ENCODE measurements at places on chromosomes 16 and 17.

DNA sequence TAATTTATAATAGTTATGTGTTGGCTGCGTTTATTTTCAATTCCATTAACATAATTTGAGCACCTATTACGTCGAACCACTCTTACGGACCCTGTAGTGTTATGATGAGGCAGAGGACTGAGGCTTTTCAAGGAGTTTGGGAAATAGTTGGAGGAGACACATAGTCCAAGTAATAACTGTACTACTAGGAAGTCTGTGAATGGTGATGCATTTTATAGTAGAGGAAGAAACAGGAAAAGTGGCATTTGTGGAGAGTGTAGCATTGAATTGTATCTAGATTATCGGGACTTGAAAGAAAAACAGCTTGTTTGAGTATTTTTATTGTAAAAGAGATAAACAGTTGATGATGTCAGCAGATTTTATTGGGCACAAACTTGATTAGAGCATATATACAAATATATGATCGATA is 1.7 kb downstream of the NFATC3 start:
- DNase-seq, result no peak

GRCh38 chr17:65547253-65547670 is 14.2 kb downstream of the AXIN2 start:
- no peak for DNase-seq

- no peak for DNase-seq
Observed at GRCh38 chr17:2362881-2363280, 25.6 kb downstream of the SGSM2 start.

GRCh38 chr16:12818326-12818725 is 14.6 kb upstream of the CPPED1 start:
- DNase-seq, result no peak

- DNase-seq, result no peak
Observed at GRCh38 chr16:88010343-88010967, 59.2 kb downstream of the BANP start.

- no peak for DNase-seq
Observed at GRCh38 chr16:11200592-11200991, 55.4 kb downstream of the SOCS1 start.

- DNase-seq, result no peak
Observed at GRCh38 chr16:1980030-1980769, 1.1 kb downstream of the NOXO1 start.

DNA sequence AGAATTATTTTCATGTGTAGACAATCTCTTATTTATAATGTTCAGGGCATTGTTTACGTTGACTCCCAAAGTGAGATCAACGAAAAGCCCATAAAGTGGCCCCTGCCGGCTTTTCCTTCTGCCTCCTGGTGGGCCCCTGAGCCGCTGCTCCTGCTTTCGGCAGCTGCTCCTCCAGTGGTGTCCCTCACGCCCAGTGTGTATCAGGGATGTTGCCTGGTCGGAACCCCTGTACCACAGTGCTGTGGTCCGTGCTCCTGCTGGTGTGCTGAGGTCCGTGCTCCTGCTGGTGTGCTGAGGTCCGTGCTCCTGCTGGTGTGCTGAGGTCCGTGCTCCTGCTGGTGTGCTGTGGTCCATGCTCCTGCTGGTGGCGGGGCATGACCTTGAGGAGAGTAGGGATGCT is 107.6 kb downstream of the BANP start:
- no peak for DNase-seq

DNA sequence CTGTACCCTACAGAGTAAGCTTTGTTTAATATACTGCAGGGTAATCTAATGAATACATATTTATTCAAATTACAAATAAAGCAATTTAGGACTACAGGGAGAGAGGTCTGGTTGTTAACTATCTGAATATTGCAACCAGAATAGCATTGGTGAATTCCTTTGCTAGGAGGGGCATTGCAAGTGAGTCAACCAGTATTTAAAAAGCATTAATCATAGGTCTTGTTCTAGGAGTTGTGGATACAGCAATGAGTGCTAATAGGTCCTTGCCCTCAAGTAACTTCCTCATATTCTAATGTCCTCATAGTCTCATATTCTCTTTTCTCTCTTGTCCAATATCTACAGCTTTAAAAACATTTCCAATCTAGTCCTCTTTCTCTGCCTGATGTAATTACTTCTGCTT is 531.4 kb downstream of the CDH11 start:
- DNase-seq, result no peak

DNA sequence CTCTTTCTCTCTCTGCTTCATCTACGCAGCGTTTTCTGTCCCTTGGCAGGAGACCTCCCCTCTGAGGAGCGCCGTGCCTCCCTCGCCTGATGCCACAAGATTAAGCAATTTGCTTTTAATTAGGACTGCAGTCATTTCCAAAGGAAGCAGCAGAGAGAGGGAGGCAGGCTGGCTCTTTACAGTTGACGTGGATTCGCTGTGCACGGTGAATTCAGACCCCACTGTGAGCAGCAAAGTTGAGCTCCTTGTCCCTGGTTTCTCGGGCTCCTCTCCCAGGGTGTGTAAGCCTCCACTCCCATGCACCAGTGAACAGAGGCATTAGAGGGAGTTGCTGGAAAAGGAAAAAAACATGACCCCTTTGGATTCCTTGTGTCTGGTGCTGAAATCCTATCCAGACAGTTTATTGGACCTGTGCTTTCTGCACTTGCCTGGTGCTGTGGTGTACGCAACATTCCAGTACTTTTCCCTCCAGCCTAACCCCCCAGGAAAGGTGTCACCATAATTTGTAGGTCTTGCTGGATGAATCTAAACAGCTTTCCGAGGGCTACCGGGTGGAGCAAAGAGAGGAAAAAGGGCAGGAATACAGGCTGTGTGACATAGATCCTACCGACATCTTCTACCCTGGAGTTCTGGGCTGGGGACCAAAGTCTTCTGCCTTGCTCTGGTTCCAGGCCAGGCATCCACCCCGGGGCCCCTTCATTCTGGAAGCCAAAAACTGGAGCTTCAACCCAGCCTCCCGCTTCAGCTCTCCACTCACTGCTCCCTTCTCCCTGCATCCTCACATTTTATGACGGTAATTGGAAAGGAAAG is 171.0 kb downstream of the MAF start:
- no peak for DNase-seq

DNA sequence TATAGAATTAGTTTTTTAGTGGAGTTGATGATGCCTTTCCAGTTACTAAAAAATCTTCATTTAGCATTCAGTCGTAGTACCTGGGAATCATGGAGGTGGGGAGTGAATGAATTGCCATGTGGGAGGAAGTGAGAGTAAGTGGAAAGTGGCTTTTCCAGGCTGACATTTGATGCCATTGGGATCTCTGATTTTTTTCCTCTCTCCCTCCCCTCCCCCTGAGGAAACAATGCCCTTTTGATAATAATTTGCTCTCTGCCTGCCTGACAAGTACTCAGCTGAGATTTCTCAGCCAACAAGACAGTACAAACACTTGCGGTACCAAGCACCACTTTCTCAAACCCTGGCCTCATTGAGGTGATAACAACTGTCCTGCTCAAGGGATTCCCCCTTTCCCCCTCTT is 2.2 kb downstream of the UBE2Z start:
- no peak for DNase-seq

- DNase-seq, result no peak
Observed at GRCh38 chr16:47142486-47142820, 1.3 kb downstream of the NETO2 start.

DNA sequence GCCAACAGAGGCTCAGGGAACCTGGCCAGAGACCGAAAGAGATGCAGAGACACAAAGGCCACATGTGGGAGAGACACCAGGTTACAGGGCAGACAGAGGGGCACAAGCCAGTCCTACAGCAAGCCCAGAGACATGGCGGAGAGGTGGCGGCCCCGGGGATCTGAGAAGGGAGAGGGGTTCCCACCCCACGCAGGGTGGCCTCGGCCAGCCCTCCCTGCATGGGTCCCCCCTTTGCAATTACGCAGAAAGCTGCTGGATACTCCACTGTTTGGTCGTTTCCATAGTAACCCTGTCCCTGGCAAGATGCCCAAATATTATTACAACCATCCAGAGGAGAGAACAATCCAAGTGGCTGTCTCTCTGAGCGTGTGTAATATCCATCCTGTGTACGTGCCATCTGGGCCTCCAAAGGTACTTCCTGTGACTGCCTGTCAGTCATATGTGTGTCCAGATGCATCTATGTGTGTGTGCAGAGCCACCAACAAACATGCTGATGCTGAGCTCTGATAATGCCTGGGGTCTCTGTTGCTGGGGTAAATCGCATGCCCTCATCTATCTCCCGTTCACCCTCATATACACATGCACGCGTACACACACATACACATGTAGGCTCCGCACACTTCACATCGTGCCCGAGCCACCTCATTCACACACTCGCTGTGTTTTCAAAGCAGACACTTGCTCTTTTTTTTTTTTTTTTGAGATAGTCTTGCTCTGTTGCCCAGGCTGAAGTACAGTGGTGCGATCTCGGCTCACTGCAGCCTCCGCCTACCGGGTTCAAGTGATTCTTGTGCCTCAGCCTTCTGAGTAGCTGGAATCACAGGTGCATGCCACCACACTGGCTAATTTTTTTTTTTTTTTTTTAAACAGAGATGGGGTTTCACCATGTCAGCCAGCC is 5.5 kb downstream of the PCGF2 start:
- no peak for DNase-seq

GRCh38 chr17:49003557-49004511 is 6.6 kb downstream of the IGF2BP1 start:
- no peak for DNase-seq

- DNase-seq, result no peak
Observed at GRCh38 chr16:74071996-74072535, 224.5 kb upstream of the PSMD7 start.

DNA sequence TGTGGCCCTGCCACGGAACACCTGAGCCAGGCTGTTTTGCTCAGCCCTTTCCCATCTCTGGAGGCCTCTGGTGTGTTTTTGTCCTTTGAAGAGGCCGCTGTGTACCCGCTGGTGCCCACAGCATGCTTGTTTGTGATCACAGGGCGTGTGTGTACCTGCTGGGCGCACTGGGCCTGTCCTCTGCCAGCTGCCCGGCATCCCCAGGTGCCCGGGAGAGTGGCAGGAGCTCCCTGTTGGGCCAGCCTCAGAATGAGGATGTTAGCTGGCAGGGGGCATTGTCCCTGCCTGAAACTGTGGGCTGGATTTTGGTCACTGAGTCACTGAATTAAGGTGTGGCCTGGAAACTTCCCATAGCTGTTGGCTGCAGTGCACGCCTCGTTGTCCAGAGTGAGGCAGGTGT is 31.1 kb downstream of the BAIAP2 start:
- DNase-seq, result no peak

- DNase-seq, result no peak
Observed at GRCh38 chr17:28807925-28808634, 34.5 kb downstream of the FAM222B start.

DNA sequence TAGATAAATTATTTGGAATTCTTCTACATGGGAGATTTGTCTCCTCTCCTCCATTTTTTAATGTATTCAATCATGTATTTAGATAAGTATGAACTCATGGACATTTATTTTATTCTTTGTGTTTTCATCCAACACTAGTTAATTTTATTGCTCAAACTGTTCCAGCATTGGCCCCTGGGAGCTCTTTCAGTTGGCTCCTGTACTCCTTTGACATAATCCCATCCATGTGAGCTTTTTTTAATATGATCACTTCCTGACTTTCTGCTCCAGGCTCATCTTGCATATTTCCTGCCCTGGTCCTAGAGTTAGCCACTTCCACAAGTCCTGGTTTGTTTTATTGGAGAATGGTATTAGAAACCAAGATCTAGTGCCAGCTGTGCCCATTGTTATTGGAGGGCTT is 419.0 kb upstream of the CDH11 start:
- DNase-seq, result no peak

DNA sequence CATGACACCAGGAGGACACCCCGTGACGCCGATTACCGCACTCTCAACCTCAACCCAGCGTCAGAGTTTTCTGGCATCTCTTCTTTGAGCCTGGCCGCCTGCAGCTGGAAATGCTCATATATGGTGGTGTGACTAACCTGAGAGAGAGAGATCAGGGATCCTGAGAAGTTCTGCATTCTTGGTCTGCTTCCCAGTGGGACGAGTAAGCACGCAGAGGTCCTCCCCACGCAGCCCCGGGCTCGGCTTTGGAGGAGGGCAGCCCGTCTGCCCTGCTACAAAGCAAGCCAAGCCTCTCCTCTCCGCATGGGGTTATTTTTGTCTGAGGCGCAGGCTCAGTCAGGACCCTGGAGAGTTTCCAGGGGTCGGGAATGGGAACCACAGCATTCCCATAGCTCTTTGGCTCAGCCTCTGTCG is 16.5 kb downstream of the CRISPLD2 start:
- DNase-seq, result no peak

- no peak for DNase-seq
Observed at GRCh38 chr16:49587511-49587910, 213.9 kb downstream of the C16orf78 start.

- DNase-seq, result no peak
Observed at GRCh38 chr17:82867763-82868325, 28.0 kb upstream of the ZNF750 start.

DNA sequence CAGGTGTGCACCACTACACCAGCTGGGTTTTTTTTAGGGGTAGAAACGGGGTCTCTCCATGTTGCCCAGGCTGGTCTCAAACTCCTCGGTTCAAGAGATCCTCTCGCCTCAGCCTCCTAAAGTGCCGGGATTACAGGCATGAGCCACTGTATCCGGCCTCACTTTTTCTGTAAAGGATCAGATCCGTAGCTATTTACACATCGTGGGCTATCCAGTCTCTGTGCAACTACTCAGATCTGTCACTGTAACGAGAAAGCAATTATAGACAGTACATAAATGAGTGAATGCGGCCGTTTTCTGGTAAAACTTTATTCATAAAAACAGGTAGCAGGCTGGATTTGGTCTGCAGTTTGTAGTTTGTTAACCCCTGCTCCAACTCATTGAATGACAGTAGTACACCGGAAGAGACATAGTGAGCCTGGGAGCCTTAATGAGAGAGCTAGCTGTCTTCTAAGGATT is 44.5 kb downstream of the VMP1 start:
- no peak for DNase-seq

DNA sequence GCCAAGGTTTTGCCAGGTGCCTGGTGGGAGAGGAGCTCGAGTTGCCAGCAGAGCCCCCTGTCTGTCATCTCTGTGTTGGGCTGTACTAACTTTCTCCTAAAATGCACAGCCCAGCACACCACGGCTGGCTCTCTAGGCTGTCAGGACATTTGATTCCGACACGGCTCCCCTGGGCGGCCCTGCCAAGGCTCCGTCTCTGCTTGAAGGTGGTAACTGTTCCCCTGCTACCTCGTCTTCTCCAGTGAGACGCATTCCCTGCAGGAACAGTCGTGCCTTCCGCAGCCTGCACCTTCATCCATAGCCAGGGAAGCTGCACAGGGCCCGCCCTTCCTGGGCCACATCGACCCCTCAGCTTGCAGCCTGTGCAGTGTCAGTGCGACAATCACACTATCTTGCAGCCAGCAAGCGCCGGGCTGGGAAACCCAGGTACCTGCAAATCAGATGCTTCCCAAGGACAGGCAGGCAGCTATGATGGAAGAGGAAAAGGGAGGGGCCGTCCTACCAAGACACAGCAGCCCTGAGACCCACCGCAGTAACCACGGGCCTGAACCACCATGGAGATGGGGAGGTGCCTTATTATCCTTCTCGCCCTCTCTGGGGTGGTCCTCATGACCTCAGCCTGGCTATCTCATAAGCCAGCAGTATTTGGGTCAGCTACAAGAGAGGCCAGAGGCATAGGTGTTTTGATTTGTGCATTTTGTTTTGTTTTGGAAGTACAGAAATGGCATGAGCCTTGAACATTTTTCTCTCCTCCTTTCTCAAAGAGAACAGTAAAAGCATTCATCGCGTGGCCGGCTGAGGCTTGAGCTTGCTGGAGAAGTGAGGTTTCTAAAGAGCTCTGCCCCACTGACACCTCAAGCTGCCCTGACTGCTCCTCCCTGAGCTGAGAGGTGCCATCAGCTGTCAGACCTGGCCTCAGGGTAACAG is 361.7 kb upstream of the TNRC6C start:
- DNase-seq, result no peak
